Fibroblast of skin of left biceps (primary cell): ENCODE measurements at places on chromosomes 2 and 18.

- DNase-seq, result no peak
These were observed 950.6 kb downstream of the DCDC2C start for GRCh38 chr2:4653991-4654390.

GRCh38 chr18:59488899-59489298 lies 129.8 kb upstream of the LMAN1 start:
- no peak for DNase-seq

DNA sequence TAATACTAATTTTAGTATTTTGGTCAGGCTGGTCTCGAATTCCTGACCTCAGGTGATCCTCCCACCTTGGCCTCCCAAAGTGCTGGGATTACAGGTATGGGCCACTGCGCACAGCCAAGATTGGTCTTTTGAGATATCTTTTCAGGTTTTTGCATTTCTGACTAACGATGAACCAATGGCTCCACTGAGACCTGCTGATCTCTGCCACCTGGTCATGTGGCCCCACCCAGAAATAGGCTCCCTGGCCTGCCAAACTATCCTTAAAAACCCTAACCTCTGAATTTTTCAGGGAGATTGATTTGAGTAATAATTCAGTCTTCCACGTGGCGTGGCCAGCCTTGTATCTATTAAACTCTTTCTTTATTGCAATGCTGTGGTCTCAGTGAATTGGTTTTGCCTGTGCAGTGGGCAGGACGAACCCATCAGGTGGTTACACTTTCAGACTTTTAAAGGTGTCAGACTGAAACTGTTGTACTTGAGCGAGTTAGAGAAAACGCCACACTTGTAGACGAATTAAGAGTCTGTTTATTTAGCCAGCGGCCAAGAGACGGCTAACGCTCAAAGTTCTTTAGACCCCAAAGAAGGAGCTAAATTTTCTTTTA lies 85.8 kb upstream of the MSH6 start:
- no peak for DNase-seq

DNA sequence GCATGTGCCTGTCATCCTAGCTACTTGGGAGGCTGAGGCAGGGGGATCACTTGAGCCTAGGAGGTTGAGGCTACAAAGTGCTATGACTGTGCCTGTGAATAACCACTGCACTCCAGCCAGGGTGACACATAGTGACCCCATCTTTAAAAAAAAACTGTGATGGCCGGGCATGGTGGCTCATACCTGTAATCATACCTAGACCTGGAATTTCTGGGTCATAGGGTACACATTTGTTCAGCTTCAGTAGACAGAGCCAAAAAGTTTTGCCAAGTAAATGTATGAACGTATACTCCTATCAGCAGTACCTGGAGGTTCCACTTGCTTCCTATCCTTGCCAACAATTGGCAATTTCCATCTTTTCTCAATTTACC lies 6.4 kb upstream of the IGFBP2 start:
- no peak for DNase-seq

DNA sequence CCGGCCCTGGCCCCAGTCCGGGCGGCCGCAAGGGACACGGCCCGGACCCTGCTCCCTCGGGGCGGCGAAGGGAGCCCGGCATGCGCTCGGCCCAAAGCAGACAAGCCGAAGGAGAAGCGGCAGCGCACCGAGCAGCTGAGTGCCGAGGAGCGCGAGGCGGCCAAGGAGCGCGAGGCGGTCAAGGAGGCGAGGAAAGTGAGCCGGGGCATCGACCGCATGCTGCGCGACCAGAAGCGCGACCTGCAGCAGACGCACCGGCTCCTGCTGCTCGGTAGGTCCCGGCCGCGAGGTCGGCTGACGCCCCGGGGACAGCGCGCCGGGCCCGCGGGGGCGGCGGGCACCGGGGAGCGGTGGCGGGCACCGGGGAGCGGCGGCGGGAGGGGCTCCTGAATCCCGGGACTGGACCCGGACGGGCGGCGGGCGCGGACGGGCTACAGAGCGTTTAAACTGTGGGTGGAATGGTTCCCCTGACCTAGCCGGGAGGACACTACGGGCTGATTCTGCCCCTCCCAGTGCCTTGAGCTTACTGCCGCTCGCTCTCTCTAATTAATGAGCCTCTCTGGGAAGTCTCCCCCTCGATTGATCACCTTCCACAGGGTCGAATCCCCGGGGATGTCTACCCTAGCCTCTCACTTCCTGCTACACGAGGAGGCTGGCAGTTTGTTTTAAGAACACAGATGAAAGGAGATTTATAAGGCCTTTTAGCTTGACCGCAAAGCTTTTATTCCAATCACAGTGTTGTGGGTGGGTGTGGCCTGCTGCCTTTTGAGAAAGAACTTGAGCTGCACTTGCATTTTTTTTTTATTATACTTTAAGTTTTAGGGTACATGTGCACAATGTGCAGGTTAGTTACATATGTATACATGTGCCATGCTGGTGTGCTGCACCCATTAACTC lies 853 bp downstream of the GNAL start:
- no peak for DNase-seq

DNA sequence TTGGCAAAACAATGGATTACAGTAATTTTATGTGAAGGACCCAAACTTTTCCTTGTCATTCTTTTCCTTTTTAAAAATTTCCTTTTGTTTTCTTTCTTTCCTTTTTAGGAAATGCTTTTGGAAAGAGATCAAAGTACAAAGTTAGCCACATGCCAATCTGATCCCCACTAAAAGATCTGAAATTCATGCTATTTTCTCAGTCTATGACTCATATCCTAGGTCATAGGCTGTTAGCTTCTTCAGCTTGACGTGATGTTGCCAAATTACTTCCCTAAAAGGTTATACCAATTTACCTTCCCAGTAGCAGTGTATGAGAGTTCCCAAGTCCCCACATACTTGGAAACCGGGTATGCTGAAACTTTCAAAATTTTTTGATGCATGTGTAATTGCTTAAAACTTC lies 355.3 kb downstream of the INSIG2 start:
- DNase-seq, result peak; percentile 53

- DNase-seq, result peak; percentile 72
These were observed 45.2 kb downstream of the UBXN4 start for GRCh38 chr2:135786823-135787222.
